Esophagus squamous epithelium (tissue), 5 donors: ENCODE measurements at places on chromosomes 2 and 18.

GRCh38 chr18:35835366-35835765, 137.1 kb upstream of the RMP24 start:
- DNase-seq, result no peak

- no peak for DNase-seq
These were observed 128.5 kb downstream of the KCNE4 start for GRCh38 chr2:223180463-223180862.

- DNase-seq, result no peak
These were observed 123.4 kb upstream of the CTNNA2 start for GRCh38 chr2:79389481-79389880.

GRCh38 chr2:71779774-71780105, 326.4 kb downstream of the DYSF start:
- DNase-seq, result no peak

- DNase-seq, result no peak
These were observed 130.2 kb upstream of the ID2 start for GRCh38 chr2:8551622-8552074.

GRCh38 chr2:112840068-112840445, 3.5 kb upstream of the IL1B start:
- no peak for DNase-seq

DNA sequence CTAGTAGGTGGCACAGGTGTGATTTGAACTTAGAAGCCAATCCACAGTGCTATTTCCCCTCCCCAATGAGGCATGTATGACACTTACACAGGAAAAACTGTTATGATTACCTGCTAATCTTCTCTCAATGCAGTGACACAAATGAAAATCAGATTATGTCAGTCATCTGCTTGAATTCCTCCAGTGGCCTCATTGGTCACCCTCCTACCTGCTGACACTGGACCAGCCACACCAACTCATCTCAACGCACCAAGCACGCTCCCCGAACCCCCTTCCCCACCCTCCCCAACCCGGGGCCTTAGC, 82.2 kb upstream of the SEC11C start:
- no peak for DNase-seq

GRCh38 chr2:221999717-222000116, 299.1 kb downstream of the PAX3 start:
- no peak for DNase-seq

- no peak for DNase-seq
These were observed 335.9 kb downstream of the CYP26B1 start for GRCh38 chr2:71811726-71812125.

GRCh38 chr2:16149349-16150243, 209.2 kb downstream of the MYCN start:
- no peak for DNase-seq

- no peak for DNase-seq
These were observed 1.2 kb upstream of the HAAO start for GRCh38 chr2:42793334-42794270.

DNA sequence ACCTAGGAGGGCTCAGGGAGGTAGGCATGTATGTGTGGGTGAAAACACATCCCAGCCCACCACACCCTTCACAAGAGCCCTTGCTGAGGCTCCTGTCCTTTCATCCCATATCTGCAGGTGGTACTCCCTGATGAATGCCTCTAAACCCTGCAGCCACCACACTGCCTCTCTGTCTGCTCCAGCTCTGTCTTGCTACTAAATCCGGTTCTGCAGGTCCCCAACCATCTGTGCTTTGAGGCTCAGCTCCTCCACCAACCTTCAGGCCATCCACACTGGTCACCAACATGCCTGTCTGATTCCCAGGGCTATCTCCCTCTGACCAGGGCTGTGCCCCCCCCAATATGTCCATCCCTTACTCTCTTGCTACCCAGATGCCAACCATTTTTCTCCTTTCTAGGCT, 92.7 kb downstream of the BIN1 start:
- no peak for DNase-seq

- no peak for DNase-seq
These were observed 76.5 kb upstream of the HPCAL1 start for GRCh38 chr2:10226038-10226724.

DNA sequence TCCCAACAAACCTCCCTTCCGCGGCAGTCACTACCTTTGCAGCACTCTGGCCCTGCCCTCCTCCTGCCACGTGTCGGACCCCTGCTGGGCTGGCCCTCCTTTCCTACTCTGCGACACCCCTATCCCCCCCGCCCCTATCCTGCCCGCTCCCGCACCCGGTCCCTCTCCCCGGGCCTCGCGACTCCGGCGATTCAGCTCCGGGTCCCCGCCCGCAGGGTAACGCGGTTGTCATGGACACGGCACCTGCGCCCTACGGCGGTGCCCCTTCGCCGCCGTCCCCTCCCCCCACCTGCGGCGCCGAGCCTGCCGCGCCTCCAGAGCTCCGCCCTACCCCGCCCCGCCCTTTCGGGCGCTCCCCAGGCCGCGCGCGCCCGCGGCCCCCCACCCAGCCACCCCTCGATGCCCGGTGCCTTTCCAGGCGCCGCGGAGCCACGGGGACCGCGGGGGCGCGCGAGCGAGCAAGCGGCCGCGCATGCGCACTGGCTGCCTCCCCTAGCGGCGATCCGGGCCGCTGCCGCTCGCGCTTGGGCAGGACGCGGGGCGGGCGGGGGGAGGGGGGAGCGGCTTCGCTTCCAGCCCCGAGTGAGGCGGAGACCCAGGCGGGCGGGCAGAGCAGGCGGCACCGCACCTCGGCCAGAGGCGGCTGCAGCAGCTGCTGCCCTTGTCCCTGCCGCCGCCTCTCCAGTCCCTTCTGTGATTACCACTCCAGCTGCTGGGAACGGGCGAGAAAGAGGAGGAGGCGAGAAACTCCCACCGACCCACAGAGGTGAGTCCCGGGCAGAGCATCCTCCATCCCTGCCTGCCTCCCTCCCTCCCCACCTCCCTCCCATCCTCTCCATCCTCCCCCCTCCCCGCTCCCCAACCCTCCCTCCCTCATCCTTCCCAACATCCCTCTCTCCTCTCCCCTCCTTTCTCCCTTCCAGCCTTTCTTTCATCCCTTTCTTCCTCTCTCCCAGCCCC, at the start of gene CTNNA2:
TSS of gene CTNNA2 (plus strand) at position 610 of the 960 bp plus-strand sequence.
- DNase-seq, result no peak

- no peak for DNase-seq
These were observed 26.2 kb upstream of the KDM3A start for GRCh38 chr2:86414996-86415395.

- no peak for DNase-seq
These were observed 5.9 kb downstream of the FAM171B start for GRCh38 chr2:186699742-186700141.

GRCh38 chr2:125456693-125457363, 1199.1 kb upstream of the GYPC start:
- no peak for DNase-seq

- DNase-seq, result no peak
These were observed 941.9 kb downstream of the SLC4A3 start for GRCh38 chr2:220569112-220569897.

DNA sequence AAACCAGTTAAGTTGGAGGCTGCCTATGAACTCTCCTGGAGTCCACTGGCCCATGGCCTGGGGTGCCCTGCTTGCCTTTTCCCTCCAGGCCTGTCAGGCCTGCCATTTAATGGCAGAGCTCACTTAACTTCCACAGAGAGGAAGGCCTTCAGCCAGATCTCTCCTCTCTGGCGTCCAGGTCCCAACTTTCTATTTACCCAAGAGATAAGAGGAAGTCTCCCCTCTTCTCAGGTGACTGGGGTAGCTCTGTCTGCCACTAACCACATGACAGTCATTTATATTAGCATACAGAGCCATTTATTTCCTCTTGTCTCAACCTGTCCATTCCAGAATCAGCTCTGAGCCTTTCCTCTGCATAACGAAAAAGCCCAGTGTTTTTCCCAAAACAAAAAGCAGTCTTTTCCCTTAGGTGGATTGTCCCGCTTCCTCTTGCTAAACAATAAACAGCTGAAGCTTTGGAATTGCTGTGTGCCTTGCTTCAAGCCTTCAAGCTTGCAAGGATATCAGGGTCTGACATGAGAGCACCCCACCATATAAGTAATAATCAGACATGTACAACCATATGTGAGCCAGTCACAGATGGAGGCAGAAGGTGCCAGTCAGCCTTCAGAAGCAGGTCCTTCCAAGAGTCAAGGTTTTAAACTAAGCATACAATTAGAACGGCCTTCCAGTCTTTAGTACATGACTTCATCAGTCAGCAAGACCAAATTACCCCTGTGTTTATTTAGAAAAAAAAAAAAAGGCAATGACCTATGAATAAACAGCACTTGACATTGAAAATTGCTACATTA, 71.2 kb upstream of the STPG4 start:
- no peak for DNase-seq

- no peak for DNase-seq
These were observed 7.4 kb downstream of the NAB1 start for GRCh38 chr2:190656301-190656700.

DNA sequence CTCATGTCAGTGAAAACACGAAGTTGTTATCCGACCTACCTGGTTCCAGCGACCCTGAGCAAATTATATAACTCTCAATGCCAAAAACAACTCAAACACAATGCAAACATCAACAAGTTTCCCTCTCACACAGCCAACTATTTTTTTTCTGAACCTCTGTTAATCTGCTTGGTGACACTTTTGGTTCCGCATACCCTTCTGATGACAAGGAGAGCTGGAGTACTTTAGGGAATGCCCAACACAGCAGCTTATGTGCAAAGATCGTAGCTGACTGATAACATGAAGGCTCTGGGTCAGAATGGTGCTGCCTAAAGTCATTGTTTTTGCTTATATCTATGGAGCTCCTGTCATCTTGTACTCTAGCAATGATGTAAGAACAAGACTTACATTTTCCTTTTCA, 72.7 kb upstream of the CCDC68 start:
- DNase-seq, result no peak

DNA sequence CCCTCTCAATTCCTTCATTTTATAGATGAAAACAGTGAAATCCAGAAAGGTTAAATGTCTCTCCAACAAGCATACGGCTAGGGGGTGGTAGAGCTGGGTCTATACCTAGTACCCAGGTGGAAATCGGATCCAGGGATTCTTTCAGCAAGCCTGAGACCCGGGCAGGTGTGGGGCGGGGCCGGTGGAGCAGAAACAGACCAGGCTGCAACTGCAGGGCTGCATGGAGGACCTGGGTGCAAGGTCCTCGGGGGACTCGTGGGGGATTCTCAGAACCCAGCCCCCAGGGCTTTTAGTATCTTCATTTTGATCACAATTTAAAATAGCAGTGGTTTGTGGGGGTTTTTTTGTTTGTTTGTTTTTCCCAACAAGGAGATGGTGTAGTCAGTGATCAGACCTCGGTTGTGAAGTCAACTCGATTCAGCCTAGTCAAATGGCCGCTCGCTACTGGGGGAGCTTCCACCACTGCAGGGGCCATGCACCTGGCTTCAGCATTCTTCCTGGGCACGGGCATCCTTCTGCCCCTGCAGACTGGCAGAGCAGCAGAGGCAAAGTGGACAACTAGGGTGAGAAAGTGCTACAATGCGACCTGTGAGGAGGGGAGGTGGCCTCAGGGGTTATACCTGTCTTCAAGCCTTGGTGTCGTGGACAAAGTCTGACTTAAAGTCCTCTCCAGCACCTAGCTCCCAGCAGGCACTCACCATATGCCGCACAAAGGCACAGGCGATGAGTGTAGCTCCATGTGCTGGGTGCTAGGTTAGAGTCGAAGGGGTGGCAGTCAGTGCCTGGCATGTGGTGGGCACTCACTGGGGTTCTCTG, 46.3 kb downstream of the GORASP2 start:
- DNase-seq, result no peak

- DNase-seq, result no peak
These were observed 807.3 kb downstream of the TSN start for GRCh38 chr2:122562775-122563174.

GRCh38 chr2:16470936-16471490, 194.6 kb downstream of the CYRIA start:
- no peak for DNase-seq

GRCh38 chr18:45167631-45168280, 447.5 kb upstream of the SLC14A2 start:
- no peak for DNase-seq

- DNase-seq, result no peak
These were observed 98.6 kb downstream of the RAB3GAP1 start for GRCh38 chr2:135150725-135151124.

- no peak for DNase-seq
These were observed 126.8 kb downstream of the CDH20 start for GRCh38 chr18:61459896-61460648.

DNA sequence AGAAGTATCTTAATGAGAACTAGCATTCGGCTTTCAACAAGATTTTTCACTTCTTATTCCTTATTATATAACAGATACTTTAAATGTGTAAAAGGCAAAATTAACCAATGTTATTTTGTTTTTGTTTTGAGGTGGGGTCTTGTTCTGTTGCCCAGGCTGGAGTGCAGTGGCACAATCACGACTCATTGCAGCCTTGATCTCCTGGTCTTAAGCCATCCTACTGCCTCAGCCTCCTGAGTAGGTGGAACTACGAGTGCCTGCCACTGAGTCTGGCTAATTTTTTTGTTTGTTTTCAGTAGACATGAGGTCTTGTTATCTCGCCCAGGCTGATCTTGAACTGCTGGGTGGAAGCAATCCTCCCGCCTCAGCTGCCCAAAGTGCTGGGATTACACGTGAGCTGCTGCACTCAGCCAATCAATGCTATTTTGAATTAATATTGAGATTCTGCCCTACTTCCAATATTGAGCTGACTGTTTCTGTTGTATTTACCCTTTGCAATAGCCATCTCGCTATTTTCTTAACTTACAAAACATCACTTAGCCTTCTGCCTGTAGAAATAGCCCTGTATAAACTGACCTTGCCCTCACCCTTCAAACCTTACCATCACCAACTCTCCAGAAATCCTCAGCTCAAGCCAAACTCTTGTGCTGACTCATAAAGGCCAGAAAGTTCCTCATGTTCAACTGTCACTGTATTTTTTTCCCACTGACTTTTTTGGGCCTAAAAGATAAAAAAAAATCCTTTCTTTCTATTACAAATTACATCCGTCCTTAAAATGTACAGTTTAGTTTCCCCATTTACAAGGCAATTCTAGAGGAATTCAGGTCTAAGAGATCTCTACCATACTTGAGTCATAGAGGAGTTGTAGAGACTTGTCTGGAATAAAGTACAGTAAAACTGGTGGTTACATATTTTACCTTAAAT, 94.3 kb downstream of the OLA1 start:
- no peak for DNase-seq

DNA sequence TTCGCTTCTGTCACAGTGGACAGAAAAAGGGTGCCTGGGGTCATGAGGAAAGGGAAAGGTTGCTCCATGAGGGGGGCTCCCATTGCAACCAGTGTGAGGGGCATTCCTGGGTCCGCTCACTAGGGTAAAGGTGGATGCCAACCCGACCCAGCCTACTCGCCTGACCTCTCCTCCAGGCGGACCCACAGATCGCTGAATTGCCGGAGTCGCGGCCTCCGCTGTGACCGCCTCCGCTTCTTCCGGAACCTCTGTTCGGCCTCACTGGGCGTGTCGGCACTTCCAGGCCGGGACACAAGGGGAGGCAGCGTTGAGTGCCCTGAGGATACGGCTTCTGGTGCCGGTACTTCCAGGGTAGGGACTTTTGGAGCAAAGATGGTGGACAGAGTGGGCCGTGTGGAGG, 57.1 kb downstream of the TRABD2A start:
- DNase-seq, result no peak

- no peak for DNase-seq
These were observed 119.5 kb upstream of the ZFP36L2 start for GRCh38 chr2:43345872-43346271.

GRCh38 chr2:47401789-47402554, 984 bp upstream of the MSH2 start:
- no peak for DNase-seq
